ENCODE measurements at places on chromosomes 11 and 22.
A peak's percentile ranks its signal among the peaks of the same experiment; 100 is the strongest.

GRCh38 chr11:3049430-3050243, 7.6 kb downstream of the CARS1 start:
- no peaks in the 10 kb centered on the region for H3K27me3 ChIP-seq
- peaks cover 5% of the 10 kb centered on the region for H3K36me3 ChIP-seq
- peaks cover 19% of the 10 kb centered on the region for H3K4me1 ChIP-seq
- H3K27ac ChIP-seq: no peak overlapping the region

DNA sequence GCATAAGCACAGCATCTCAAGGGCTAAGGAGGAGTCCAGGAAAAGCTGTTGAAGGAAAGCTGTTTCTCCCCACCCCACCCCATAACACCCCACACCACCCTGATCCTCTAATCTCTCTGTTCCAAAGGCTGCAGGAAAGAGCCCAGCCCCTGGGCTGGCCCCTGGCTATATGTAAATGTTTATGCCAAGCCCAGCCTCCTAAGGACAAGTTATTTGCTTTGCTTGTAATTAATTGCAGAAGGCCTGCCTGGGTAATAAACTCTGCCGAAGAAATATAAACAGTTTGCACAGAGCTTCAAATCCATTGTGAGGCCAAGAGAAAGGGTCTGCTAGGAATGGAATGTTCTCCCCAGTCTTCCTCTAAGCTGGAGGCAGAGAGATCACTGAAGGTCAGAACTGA, 21.2 kb downstream of the ARRB1 start:
- H3K27ac ChIP-seq: peak overlapping the region; percentile 76
- peak overlapping the region; percentile 65 for H3K4me3 ChIP-seq
- H3K4me1 ChIP-seq: peaks cover 54% of the 10 kb centered on the region
- no peaks in the 10 kb centered on the region for H3K27me3 ChIP-seq
- H3K36me3 ChIP-seq: peaks cover 7% of the 10 kb centered on the region
- no peak for DNase-seq

DNA sequence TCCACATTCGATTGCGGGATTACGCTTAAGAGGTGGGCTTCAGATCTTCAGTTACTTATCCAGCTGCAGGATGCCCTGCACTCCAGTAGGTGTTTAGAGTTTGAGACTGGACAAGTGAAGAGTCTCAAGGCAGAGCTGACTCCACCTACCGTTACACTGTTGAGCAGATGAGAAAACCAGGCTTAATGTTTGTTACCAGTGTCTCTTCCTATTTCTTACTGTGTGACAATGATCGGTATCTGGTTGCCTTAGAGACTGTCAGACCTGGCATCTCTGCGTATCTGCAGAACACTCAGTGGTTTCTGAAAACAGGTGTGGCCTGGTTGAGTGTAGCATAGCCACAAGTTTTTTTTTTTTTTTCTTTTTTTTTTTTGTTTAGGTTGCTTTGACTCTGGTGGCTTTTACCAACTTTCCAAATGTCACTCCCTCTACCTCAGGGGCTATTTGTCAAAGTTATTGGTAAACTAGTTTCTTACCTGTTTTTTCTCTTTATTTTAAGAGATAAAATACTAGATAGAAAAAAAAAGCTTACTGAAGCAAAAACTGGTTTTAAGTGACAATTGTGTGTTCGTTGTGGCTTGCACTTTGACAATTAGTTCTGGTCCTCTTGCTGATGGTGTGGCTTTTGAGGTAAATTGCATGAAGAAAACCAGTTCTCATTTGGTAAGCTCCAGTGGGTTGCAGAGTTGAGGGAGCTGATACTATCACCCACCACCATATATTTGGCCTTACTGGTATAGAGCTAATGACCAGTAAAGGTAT, 284.8 kb downstream of the ETS1 start:
- no peaks in the 10 kb centered on the region for H3K36me3 ChIP-seq
- peaks cover 5% of the 10 kb centered on the region for H3K27me3 ChIP-seq
- peaks cover 26% of the 10 kb centered on the region for H3K4me1 ChIP-seq
- no peak overlapping the region for H3K4me3 ChIP-seq
- no peak overlapping the region for H3K27ac ChIP-seq
- no peak for DNase-seq

DNA sequence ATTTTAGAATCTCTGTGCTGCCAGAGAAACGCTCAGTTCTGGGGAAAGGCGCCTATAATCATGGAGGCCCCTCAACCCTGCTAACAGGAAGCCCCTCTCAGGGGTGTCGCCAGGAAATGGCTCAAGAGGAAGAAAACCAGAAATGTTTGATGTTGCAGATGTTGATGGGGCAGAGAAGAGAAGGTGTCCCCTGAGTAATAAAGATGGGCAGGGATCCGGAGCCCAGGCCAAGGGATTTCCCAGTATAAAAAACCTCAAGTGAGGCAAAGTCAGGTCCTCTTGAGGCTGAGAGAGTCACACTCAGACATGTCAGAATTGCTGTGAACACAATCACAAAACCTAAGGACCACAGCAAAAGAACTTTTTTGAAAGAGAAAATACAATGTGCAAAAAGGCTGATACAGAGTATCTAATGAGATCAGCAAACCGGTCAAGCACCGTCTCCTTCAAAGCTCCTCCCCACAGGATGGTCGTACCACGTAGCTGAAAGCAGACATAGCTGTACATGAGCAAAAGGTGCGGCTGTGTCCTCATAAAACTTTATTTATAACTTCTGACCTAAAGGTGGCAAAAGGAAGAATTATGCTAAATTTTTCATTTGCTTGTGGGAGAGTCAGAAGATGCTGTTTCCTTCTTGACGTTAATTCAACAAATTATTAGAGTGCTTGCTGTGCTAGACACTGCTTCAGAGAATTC, 12.2 kb downstream of the MOV10L1 start:
- peaks cover 5% of the 10 kb centered on the region for H3K4me1 ChIP-seq
- no peaks in the 10 kb centered on the region for H3K36me3 ChIP-seq
- H3K27ac ChIP-seq: no peak overlapping the region
- H3K4me3 ChIP-seq: no peak overlapping the region
- H3K27me3 ChIP-seq: no peaks in the 10 kb centered on the region
